GM10248 (cell line): ENCODE measurements at places on chromosomes 3 and 15.

DNA sequence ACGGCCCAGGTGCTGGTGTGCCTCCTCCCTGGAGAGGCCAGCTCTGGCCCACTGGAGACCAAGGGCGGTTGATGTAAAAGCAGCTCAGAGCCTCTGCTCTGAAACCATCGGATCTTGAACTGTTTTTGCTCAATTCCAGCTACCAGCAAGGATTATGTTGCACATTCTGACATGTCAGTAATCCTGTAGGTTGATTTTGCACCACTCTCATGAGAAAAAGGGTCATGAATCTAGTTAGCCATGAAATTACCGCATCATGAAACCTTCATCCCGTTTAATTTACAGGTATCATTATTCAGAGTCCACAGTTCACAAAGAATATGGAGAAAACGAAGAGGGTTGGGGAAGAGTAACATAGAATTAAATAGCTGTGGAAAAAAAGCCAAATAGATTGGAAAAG lies 120.4 kb upstream of the NSMCE3 start:
- DNase-seq: no peak

DNA sequence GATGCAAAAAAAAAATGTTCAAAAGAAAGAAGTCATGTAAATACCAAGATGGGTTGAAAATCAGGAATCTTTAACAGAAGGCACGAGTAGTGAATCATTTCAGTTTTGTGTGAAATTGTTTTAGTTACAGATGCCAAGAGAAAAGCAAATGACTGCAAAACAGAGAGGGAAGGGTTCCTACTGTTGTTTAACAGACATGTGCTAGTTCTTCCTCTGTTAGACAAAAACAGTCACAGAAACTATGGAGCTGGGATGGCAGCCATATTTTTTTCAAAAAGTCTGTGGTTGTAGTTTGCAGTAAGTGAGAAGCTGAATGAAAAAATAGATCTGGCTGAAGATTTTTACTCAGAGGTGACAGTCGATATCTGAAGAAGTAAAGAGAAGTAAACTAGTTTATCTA lies 511.9 kb downstream of the ZIC1 start:
- no peak for DNase-seq

DNA sequence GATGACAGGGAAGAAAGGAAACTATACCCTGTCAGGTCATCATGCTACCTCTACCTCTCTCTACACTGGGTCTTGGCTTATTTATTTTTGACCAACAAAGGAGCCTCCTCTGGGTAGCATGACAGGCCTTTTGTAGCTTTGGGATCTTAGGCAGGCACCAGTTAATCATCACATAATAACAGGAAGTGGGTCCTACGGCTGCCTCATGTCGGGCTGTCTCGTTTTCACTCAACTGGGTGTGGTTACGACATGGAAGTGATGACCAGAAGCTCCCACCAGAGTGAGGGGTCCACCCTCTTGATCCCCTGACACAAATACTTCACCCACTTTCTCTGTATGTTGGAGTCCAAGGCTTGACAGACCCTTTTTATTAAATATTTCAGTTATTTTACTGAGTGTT lies 105.3 kb downstream of the CD47 start:
- peak; percentile 35 for DNase-seq

DNA sequence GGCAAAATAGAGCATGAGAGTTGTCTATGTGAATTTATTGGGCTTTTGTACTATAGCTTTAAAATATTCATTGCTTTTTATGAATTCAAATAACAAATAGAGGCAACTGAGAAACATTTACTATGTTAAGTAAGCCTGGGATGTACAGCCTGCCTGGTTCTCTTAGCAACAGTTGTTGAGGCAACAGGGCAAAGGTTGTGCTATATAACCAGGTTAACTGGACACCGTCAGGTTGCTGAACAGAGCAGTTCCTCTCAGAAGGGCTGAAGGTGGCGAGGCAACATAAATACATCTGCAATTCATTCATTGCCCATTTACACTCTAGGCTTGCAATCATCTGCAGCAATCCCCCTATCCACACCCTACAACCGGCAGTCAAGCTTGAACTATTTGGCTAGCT lies 78.2 kb downstream of the GTF2E1 start:
- no peak for DNase-seq

DNA sequence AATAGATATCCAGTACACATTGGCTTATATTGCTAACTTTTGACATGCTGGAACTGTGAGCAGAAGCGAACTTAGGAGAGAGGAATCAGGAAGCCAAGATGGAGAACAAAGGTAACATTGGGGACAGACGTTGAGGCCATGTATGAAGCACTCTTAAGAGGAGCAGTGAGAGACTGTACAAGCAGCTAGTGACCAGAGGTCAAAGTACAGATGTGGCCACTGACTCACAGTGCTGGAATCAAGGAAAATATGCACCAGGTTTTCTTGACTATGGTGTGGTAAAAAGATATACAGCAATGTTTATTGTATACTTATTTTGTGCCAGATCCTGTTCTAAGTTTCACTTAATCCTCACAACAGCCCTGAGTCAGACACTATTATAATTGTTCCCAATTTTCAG lies 2.0 kb upstream of the IL20RB start:
- no peak for DNase-seq

GRCh38 chr3:110174908-110175307 lies 837.6 kb upstream of the DPPA4 start:
- DNase-seq: no peak

DNA sequence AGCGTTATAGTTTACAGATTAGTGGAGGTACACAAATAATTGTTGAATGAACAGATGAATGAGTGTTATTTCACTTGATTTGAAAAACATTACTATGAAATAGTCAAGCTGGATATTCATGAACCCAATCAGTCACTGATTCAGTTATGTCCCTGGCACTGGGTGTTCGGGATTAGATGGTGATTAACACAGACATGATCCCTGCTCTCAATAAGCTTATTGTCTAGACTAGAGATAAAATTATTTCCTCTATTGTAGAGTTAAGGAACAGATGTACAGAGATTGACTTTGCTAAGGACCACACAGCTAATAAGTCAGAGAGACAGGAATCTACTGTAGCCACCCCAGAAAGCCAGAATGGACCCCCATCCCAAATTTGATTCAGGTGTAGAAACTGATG lies 963 bp downstream of the GRAMD1C start:
- DNase-seq: no peak
